Hepatocyte (in vitro differentiated cells): ENCODE measurements at places on chromosomes 7 and 10. TPM values are rescaled to one million over a fixed set of nuclear protein-coding genes. Genes with fewer than 3 reads are reported as not detected.

- DNase-seq: no peak
Observed at GRCh38 chr10:7008645-7009044, 402.2 kb downstream of the SFMBT2 start.

DNA sequence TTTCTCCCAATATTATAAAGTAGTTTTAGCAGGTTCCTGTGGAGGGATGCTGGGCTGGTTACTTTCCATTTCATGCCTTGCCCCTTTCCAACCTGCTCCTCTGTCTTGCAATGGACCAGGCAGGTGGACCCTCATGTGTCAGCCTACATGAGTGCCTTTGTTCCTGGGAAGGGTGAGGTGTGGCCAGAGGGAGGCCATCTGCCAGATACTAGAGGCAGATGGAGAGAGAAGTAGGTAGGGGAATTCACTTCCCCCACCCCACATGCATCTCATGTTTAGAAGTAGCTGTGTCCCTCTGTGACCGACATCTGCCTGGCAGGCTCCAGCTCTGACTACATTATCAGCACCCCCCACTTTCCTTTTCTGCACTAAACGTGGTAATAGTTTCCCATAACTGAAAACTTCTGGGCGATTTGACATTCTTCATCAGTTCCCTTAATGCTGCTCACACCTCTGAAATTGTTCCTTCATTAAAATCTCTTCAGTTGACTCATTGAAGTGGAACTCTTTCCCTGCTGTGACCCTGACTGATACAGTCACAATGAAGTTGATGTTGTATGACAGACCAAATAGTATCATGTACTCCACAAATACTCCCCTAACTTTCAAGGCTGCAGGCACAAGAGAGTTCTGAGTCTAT lies 396.3 kb upstream of the FZD8 start:
- DNase-seq: no peak

GTF2IRD1 gene
- 27.8 and 34.9 TPM in 2 replicates for total RNA-seq

GRCh38 chr10:65719790-65720189 lies 1206.0 kb upstream of the LRRTM3 start:
- DNase-seq: no peak

MUC12 gene
- total RNA-seq: 4.0 and 8.5 TPM in 2 replicates

- DNase-seq: no peak
Observed at GRCh38 chr7:67267914-67268313, 271.3 kb downstream of the TYW1 start.

- DNase-seq: no peak
Observed at GRCh38 chr10:110446954-110447608, 50.6 kb upstream of the DUSP5 start.

EPDR1 gene
- 9.6 and 12.2 TPM in 2 replicates for total RNA-seq

DNA sequence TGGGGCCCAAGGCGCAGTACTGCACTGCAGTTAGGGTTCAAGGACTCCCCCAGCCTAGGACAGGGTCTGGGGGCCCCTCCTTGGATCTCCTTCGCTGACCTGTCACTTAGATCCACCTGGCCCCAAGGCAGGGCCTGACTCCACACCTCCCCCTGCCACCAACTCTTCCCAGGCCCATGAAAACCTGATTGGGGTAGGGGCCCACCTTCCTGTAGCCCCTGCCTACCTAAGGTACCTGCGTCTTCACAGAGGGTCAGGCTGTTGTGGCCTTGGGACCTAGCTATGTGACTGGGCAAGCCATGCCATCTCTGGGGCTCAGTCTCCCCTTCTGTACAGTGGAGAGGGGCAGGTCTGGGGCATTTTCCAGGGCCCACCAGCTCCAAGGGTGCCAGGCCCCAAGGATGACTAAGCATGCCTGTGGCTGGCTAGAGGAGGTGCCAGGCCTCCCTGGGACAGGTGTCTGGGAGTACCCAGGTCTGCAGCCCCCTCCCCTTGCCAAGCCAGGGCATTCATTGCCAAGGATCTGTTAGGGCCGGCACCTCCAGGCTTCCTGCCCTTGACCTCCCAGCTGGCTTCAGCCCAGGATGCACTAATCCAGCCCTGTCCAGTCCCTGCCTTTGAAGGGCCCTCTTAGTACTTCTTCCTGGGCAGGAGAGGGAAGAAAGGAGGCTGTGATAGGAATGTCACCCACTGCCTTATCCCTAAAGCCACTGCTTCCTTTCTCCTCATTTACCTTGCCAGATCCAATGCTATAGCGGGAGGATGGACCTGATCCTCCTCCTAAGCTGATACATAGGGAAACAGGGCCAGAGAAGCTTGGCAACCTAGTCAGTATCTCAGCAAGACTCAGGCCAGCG lies 1.3 kb downstream of the LIMK1 start:
- DNase-seq: no peak

DPP6 gene
- 0.12 and 0.20 TPM in 2 replicates for total RNA-seq

DNA sequence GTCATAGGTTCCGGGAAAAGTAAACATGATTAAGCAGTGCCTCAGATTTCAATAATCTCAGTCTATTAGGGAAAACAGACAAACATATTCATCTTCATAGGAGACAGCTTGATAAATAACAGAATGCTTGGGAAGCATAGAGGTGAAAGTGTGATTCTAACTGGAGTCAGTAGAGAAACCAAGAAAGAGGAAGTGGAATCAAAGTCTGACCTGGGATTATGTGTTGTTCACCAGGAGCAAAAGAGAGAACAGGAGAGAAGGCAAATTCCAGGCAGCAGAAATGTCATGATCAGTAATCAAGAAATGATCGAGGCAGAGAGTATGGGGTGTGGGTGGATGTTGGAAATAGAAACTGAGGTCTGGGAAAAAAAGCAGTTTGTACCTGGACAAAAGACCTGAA lies 43.7 kb downstream of the DGKB start:
- DNase-seq: peak; percentile 6

CYP3A5 gene
- total RNA-seq: 279 and 345 TPM in 2 replicates

CALHM3 gene
- not detected in 2 replicates for total RNA-seq

DNA sequence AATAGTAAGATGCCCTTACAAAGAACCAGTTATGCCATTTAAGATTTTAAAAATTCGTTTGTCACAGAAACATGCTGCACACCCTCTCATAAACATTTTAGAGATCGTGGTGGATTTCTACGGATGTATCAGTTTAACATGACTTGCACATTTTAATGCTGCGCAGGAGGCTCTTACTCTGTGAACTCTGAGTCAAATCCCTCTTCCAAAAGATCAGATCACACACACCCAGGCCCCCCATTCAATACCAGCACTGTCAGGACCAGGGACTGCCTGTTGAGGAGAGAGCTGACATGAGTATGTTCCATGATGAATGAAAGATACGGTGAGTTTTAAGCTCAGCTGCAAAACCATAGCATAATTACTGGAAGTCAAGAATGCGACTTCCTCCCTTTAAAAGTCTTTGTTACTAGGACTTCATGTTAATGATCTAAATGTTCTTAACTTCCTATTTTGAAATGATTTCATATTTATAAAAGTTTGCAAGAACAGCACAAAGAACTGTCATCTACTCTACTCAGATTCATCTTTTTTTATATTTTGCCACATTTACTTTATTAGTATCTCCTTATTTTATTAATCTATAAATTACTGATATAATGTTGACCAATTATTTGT lies 500.2 kb downstream of the GLRX3 start:
- DNase-seq: no peak

SUN3 gene
- not detected in 2 replicates for total RNA-seq

DNA sequence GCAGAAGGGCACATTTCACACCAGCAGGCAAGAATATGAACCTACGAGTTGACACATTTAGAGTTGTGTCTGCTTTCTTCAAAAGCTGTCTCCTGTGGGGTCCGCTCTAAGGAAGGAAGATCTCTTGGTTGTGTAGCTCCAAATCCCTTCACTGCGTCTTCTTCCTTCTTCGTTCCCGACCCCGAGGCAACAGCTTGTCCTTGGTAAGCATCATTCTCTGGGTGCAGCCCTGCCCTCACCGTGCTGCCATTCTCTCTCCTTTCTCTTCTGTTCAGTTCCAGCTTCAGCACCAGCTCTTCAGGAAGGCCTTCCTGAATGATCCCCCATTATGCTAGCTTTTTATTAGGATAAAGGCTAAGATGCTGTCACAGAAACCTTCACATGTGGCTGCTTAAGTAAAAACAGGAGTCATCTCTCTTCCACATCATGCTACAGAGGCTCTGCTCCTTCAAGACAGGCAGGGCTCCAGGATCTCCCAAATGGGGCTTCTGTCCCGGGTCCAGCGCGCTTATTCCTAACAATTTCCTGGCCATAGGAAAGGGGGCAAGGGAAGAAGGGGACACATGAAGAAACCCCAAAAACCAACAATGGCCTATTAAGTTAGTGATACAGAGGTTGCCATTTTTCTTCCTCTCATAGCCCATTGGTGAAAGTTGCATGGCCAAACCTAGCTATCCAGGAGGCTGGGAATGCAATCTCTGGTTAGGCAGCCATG lies 52.2 kb upstream of the SHH start:
- no peak for DNase-seq

VPS37D gene
- total RNA-seq: 4.3 and 5.6 TPM in 2 replicates

DNA sequence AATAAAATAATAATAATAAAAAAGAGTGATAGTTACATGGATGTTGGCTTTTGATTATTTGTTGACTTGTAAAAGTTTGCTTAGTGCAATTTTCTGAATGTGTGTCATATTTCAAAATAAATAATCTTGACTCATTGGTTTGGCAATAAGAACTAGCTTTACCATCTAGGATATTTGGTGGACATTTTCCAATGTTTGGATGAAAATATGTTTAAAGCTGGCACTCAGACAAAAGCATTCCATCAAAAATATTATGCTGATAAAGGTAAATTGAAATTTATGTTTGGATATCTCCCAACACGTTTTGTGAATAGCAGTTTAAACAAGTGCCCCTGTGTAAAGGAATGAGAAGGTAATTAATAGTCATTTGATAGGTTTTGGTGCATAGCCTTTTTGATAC lies 62.5 kb upstream of the KCNMA1 start:
- DNase-seq: no peak

DNA sequence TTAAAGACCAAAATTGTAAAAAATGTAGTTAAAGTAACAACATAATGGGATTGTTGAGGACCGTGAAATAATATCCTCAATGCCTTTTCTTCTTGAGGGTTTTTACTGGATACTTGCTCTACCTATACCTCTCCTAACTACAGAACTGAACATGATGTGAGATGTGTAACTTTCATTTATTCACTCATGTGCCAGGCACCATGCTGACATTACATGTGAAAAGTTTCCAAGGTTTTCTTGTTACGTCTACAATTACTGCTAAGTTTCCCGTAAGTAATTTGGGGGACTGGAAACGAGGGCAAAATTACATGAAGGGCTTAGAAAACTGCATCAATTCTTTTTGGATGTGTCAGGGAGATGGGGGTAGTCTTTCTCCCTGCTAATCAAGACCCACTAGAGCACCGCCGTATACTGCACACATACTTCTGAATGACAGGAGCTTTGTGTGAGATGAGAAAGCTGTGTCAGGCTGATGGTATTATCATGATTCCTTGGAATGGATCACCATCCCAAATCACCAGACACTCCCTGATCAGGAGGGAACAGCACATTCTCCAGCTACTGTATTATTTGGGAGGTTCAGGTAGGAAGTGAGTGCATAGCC lies 41.8 kb downstream of the PTPRZ1 start:
- DNase-seq: no peak

ENO4 gene
- 0.28 and 0.43 TPM in 2 replicates for total RNA-seq

SCIN gene
- total RNA-seq: 3.7 and 6.7 TPM in 2 replicates

HOXA4 gene
- total RNA-seq: 1.3 and 1.4 TPM in 2 replicates

C10orf62 gene
- total RNA-seq: 0.23 TPM in 1 of 2 replicates, not detected in the other

DNA sequence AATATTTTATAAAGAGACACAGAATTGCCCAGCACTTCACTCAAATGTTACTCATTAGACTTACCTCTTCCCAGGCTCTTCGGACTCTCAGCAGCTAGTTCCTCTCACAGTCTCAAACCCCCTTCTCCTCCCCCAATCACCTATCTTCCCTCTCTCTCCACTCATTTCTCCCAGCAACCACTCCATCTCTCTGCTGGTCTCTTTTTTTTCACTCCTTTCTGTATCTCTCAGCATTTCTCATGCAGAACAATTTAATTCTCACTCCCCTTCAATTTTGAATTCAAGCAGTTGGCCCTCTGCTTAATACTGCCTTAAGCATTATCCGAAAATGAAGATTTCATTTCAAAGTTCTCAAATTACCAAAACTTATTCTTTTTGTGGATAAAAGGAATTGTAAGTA lies 34.4 kb upstream of the CAV2 start:
- DNase-seq: no peak

LRRD1 gene
- 0.08 and 0.77 TPM in 2 replicates for total RNA-seq

DNA sequence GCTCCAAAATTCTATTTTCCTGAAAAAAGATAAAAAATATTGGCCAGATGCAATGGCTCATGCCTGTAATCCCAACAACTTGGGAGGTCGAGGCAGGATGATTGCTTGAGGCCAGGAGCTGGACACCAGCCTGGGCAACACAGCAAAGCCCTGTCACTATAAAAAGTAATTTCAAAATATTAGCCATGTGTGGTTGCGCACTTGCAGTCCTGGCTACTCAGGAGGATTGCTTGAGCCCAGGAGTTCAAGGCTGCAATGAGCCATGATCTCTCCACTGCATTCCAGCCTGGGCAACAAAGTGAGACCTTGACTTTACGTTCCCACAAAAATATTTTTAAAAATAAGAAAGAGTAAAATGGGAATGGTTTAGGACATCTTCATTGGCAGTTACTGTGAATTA lies 104.1 kb upstream of the AFAP1L2 start:
- no peak for DNase-seq
